ENCODE measurements at places on chromosomes 12 and 14.

GRCh38 chr12:53184828-53185227, 4.1 kb upstream of the CSAD start:
- DNase-seq = no peak

DNA sequence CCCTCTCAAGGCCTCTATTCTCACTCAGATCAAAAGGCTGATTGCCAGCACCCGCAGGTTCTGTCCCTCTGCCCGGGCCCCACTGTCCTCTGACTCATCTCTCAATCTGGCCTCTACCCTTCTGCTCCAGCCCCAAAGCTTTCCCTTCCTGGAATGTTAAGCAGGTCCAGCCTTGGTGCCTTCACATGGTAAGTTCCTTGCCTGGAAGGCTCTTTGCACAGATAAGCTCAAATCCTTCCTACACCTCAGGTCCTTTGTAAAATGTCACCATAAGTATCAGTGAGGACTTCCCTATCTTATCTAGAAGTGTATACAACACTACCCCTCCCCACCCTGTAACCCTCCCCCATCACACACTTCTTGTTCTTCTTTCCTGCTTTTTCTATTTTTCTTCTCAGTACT, 22.2 kb downstream of the LPCAT3 start:
- DNase-seq = no peak

GRCh38 chr12:78628491-78629100, 236.0 kb upstream of the SYT1 start:
- DNase-seq = no peak

DNA sequence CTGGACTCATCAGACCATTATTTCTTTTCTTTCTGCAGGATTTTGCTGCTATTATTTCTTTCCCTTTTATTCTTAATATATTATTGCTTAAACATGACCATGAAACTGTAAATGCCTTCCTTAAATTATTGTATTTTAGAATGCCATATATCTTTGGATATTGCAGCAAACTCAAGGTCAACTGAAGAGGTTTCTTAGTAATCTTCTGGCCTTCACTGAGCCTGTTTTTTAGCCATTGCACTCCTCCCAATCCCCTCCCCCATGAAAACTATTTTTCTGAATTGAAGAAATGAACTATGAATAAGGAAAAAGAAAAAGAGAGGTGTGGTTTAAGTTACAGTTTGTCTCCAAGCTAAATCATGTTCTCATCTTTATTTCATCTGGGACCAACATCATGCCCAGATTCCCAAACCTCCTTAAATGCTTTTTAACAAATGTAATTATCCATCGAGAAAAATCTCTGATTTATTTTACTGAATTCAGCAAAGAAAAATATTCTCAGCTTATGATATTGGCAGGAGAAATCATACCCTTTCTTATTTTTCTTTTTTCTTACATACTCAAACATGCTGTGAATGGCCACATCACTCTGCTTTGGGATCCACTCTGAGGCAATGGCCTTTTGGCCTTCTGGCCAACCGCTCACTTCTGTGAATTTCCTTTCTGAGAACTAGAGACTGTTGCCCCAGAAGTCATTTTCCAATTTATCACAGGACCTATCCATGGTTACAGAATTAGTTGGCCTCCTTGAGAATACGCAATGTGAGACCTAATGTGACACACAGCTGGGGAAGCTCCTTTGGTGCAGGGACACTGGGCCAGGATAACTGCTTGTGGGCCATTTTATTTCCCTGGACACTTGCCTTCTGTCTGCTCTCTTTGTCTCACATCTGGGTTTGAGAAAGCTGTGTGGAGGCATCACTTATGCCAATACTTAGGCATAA, 50.9 kb downstream of the IGF1 start:
- DNase-seq = no peak

- DNase-seq = no peak
Observed at GRCh38 chr14:103361867-103362266, 23.3 kb upstream of the MARK3 start.

- no peak for DNase-seq
Observed at GRCh38 chr12:109735825-109736551, 22.4 kb downstream of the FAM222A start.

DNA sequence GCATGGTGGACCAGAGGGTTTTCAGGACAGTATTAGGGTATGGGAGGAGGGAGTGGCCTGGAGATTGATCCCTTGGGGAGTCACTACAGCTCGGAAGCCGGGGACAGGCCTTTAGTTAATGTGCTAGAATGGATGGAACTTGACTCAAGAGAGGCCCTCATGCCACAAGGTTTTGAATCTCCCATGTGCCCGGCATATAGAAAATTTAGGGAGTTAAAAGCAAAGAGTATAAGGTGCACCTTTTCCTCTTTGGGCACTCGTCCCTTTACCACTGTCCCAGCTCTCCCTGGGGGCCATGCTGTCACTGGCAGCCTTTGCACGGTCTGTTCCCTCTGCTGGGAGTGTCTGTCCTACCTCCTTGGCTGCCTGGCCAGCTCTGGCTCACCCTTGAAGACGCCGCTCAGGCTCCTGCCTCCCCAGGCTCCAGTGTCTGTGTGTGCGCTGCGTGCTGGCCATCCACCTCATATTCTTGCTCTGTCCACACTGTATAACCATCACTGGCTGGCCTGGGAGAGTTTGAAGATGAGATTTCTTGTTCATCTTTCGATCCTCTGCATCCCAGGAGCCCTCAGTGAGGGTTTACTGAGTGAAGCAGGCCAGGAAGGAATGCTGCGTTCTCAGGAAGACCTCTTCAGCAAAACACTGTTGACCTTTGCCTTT, 161.3 kb downstream of the ZFP36L1 start:
- DNase-seq = no peak

GRCh38 chr12:49934505-49934904, 16.0 kb upstream of the AQP2 start:
- no peak for DNase-seq

DNA sequence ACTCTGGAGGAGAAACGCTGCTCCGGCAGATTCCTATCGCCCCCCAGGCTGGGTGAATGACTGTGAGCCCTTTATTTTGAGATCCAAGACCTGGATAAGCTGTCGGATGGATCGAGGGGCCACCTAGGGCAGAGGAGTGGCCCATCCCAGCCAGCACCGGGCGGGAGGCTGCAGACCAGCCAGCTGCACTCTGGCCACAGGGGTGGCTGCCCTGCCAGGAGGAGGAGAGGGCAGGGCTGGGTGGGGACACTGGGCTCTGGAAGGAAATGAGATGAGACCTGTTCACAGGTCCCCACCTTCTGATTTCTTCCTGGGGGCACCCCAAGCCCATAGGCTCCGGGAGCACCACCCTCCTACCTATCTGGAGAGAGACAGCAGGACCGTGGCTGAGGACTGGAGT, 140.0 kb downstream of the PIWIL1 start:
- DNase-seq = no peak

DNA sequence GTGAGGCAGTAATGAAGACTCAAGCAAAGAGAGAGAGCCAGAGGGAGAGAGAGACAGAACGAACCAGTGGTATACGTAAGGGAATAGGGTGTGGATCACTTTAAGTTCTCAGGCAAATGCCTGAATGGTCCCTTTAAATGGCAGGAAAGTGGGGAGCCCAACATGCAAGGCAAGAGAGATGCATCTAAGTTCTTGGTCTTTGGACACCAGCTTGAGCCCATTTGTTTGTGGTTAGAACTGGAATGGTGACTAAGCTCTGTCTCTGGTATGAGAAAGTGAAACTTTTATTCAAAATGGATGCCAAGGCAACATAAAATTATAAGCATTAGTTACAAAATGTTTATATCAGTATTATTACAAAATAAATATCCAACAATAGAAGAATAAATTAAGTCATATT, 192.2 kb upstream of the ALG10 start:
- DNase-seq = no peak

DNA sequence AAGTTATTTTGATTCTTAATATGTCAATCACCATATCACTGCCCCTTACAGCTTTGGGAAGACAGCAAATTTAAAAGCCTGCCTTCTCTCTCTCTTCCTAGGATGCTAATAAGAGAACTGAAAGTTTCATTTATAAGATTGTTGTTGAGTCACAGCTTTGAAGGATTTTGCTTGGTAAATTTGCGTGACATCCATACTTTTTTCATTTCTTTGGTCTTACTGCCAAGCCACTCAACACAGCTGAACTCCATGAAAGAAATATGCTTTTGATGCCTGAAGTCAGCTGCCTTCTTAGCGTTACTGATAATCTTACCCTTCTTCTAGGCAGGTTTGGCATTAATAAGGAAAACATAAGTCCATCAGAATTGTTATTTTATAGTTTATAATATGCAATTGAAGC, 155.0 kb downstream of the CRADD start:
- no peak for DNase-seq

DNA sequence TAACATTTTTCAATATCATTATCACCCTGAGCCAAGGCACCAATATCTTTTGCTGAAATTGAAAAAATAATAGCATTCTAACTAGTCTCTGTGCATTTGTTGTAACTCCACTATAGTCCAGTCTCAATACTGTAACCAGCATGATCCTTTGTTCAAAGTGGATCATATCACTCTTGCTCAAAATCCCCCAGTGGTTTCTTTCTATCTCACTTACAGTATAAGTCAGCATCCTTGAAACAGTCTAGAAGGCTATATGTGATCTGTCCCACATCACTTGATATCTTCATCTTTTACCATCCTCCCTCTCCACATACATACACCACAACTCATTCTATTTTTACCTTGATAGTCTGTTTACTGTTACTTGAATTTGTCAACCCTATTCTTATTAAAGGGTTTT, 435.7 kb downstream of the CCER1 start:
- no peak for DNase-seq

DNA sequence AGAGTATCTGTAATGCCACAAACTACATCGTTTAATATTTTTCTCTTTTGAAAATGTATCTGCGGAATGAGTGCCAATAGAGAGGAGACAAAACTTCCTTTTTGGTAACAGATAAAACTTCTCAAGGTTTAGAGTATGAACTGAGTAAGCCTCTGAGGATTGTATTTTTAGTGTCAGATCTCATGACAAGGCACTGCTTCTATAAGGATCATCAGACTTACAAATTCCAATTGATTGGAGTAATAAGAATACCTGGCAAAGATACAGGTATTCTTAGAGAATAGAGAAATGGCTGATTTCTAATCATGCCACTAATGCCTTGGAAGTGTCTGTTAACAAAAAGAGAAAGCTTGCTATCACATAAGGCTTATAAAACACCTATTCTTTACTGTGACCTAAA, 45.3 kb downstream of the SLC35F4 start:
- no peak for DNase-seq

DNA sequence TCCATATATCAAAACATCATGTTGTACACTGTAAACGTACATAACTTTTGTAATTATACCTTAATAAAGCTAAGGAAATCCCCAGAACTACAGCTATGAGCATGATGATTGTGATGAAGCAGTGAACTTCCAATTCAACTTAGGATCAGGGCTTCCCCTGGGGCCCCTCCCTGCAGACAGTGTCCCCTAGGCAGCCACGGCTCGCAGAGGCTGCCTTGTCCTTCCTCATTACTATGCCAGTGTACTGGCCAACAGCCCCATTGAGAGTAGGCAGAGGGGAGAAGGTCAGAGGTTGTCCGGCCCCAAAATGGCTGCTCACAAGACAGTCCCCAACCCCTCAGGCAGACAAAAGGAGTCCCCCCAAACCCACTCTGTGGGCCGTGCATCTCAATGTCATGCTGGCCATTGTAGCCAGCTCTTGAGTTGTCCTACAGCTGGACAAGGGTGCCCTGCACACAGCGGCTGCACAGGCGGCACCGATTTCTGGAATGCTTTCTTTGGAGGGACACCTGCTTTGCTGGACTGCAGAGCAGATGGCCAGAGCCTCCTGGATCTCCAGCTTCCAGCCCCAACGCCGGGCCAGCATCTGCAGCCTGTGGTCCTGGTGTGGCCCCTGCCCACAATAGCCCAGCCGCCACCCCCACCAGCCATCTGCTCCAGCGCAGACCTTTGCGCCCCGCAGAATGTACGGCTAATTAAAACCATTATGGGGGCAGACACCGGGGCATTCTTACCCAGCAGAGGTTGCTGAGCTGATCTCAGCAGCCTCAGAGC, 46.1 kb downstream of the NIN start:
- no peak for DNase-seq

GRCh38 chr14:72553656-72554055, 340.2 kb downstream of the DPF3 start:
- DNase-seq = no peak

- no peak for DNase-seq
Observed at GRCh38 chr12:116588390-116589028, 29.3 kb downstream of the MAP1LC3B2 start.

DNA sequence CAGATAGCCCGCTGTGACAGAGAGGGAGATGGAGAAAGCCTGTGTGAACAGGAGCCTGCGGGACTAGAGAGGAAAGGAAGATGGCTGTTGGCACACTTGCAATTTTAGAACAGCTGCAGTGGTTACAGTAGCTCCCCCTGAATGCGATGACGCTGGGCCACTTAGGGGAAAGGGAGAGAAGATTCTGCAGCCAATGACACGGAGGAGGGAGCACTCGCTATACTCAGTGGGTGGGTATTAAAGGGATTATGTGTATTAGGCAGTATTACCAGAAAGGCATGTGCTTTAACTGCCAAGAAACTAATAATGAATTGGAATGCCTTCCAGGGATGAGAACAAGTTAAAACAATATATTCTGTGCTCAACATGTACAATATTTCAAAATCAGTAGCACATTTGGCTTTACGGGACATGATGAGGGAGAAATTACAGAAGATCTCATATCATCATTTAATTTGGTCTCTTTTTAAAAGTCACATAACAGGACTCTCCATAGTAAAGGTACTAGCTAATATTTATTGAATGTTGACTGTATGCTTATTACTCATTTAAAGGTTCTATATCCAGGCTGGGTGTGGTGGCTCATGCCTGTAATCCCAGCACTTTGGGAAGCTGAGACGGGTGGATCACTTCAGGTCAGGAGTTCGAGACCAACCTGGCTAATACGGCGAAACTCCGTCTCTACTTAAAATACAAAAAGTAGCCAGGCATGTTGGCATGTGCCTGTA, 35.9 kb upstream of the FOS start:
- DNase-seq = no peak

GRCh38 chr14:82342596-82342995, 808.9 kb upstream of the SEL1L start:
- DNase-seq = no peak

DNA sequence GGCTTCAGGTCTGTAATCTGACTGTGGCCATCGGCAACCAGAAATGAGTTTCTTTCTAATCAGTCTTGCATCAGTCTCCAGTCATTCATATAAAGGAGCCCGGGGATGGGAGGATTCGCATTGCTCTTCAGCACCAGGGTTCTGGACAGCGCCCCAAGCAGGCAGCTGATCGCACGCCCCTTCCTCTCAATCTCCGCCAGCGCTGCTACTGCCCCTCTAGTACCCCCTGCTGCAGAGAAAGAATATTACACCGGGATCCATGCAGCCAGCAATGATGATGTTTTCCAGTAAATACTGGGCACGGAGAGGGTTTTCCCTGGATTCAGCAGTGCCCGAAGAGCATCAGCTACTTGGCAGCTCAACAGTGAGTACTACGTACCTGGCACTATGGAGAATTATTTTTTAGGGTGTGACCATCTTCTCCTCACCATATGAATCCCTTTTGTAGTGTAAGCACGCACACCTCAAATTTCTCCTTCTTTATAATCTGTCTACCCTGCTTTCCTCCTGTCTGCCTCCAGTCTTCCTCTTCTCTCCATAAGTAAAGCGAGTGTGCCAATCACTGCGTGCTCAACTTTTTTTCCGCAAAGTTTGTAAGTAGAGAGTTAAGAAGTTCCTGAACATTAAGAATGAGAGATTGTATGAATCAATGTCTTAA, at the start of gene TPH2:
Gene TPH2 (plus strand): TSS at position 118 of the 658 bp plus-strand sequence. CDS start 142 bp downstream, at position 260.
- peak; percentile 90 for DNase-seq

Data from common myeloid progenitor, CD34-positive (primary cell).